ENCODE measurements at places on chromosomes 11 and 22. TPM values are rescaled to one million over a fixed set of nuclear protein-coding genes. Genes with fewer than 3 reads are reported as not detected.

- DNase-seq, result no peak
These were observed 2.7 kb upstream of the LDHAL6A start for GRCh38 chr11:18452927-18453326.

DNA sequence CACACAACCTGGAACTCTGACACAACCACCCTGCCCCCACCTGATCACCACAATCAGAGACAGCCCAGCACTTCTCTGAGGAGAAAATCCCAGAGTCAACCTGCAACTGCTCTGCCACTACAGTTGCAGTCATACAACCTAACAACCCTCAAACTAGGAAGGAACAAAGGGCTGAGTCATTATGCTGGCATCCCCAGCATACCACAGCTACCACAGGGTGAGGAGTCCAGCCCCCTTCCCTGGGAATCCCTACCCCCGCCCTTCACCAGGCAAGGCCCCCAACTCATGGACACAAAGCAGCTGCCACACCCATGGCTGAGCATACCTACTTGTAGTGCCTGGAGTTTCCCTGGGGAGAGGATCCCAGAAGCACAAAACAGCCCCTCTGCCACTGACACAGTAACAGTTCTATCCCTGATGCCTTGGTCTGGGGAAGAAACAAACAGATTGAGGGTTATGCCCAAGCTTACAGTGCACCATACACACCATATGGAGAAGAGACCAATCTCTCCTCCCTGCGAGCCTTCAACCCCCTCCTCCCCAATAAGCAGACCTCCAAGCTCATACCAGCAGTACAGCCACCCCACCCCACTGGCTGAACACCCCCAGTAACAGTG, 68.5 kb upstream of the C11orf58 start:
- no peak for DNase-seq

DNA sequence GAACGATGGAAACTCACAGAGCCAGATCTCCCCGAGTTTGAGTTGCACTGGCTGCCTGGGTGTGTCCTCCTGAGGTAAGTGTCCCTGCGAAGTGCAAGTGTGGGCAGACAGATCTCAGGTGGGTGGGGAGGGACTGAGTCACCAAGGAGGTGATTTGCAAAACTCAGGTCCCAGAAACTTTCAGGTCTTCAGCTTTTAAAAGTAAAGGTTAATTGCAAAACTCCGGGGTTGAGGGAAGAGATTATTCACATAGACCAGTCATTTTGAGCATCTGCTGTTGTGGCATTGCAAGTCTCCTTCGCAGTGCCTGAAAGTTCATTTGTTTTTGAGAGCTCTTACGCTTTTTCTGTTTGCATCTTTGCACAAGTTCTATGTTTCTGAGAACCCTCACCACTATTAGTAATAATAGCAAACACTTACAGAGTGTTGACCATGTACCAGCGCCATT, 7.1 kb downstream of the CD44 start:
- DNase-seq, result no peak

DNA sequence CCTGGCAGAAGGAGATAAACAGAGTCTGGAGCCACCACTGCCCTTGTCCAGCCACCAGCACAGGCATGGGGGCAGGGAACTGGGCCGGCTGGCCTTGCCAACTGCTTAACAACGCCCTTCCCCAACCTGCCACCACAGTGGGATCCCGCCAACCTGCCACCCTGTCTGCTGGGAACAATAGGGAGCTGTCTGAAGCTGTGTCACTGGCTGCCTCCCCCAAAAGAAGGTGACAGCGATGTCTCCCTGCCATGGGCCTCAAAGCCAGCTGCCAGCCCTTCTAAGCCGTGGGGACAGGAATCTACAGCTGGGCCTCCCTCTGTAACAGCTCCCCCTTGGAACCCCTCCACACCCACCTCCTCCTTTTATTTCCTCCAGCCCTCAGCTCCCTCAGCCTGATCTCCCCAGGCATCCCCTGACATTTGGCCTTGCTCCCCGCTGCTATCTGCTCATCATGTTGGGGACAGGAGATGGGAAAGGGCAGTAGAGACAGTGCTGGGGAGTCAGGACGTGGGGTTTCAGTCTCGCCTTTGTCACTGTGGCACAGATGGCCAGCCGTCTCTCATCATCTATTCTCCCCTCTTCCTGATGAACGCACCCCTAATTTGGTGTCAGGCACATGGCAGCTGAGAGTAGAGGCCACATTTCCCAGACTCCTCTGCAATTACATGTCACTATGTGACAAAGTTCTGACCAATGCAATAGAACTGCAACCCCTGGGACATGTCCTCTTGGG, 51.3 kb upstream of the PRDM11 start:
- DNase-seq, result no peak

DNA sequence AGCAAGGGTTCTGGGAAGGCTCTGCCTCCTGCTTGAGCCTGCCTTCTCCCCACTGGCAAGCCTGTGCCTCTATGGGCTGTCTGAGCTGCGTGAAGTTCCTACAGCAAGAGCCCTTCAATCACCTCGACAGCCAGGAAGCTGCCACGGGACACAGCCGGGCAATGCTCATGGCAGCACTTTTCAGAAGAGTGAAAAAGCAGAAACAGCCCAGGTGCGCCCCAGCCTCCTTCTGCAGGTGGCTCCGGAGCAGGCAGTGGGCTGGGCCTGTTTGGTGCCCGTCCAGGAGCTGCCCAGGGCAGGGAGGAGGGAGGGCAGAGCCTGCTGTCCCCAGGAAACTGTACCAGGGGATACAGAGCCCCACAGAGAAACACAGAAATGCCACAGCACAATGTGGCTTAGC, 24.6 kb upstream of the COMT start:
- DNase-seq, result no peak

MRGPRX1 gene
- not detected for total RNA-seq

Measured in T-cell (primary cell).